Urothelium cell line (cell line): ENCODE measurements at places on chromosomes 4 and X.

DNA sequence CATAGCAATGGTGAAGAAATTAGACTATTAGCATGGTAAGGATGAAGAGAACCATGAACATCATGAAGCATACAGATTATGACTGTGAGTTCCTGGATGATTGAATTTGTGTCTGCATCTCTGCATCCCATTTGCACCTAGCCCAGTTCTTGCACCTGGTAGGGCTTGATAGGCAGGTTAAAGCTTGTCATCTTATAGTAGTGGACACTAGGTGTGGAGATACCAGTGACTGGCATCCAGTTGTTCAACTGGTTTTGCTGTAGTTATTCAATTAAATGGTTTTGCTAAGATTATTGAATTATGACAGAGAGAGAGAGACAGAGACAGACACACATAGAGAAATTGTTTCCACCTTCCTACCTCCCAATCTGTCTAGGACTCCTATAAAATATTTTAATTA, 5.0 kb downstream of the ADH7 start:
- no peak for DNase-seq

DNA sequence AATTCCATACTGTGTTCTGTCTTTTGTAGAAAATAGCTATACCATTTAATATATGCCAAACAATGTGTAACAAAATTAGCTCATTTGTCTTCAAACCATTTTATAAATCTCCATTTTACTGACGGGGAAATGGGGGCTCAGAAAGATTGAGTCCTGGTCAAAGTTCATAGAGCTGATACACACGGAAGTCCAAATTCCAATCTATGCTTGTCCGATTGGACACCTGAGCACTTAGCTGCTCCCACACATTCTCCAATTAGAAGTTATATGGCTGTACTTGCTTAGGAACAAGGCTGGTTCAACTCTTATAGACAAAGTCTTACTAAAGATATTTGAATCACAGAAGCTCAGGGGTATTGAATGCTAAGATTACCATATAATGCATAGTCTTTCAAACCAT, 185.2 kb downstream of the ANKRD50 start:
- DNase-seq, result no peak

DNA sequence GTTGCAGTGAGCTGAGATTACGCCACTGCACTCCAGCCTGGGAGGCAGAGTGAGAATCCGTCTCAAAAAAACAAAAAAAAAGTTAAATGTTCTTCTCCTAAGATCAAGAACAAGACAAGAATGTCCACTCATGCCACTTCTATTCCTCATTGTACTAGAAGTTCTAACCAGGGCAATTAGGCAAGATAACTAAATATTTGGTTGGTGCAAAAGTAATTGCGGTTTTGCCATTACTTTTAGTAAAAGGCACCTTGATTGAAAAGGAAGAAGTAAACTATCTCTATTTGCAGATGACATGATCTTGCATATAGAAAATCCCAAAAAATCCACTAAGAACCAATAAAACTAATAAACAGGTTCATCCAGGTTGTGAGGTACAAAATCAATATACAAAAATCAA, 24.0 kb upstream of the SLC7A3 start:
- DNase-seq, result no peak

DNA sequence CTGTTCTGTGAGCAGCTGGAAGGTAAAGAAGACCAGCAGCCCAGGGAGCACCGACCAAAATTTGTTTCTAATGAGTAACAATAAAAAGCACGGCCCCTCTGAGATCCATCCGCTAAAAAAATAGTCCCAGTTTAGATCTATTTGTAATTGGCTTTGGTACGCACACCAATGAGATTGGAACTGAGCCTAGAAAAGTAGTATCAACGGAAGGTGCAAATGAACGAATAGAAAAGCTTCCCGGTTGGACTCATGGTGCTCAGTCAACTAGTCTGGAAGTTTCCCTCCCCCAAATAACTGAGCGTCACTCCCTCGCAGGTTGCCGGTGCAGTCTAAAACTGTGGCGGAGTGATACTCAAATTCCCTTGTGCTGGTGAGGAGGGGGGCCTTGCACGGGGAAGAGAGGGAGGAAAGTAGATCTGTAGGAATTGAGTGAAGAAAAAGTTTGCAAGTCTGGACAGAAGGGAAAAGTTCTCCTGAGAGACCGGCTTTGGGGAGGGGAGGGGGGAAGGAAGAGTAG, at the start of gene COL4A5:
TSS of gene COL4A5 (plus strand) at position 413 of the 517 bp plus-strand sequence. CDS start 288 bp downstream, outside the sequence.
- peak; percentile 52 for DNase-seq

- peak; percentile 39 for DNase-seq
Measured at GRCh38 chr4:77500801-77501200, 104.8 kb upstream of the CXCL13 start.

DNA sequence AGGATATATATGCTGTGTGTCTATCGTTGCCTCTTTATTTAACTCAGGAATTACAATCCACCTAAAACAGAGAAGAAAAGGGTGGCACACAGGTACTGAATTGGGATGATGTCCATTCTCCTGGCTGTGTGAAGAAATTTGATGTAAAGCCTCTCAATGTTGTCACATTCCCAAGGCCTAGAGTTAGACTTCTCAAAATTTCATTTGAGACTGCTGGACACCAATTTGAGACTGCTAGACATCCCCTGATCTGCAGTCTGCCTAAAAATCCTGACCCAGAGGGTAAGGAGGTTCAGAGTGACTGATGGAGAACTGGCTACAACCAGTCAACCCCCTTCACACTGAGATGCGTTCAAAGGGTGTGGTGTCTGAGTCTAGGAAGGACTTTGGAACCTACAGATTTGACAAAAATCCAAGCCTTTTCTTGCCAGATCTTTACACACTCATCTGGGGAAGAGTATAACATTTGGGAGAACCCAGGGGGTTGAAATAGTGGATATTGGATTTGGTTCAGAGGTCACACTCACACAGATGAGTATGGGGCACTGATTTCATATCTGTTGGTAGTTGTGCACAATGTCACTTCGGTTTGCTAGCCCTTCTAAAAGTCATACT, 4.9 kb upstream of the PRDM8 start:
- no peak for DNase-seq

DNA sequence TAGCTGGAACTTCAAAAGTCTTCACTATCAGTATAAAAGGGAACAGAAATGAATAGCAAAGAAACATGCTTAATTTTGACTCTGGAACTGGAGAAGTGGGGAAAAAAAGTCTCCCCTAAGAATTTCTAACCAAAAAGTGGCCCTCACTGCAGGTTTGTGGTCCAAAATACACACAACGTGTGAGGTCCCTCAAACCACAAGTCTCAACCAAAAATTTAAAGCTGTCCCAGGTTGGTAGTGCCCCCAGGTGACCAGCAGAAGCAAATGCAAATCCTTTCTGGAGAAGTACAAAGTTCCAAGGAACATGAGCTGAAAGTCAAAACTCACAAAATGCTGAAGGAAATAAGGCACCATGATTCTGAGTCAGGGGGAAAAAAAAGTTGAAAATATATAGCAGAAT, 23.6 kb upstream of the VAMP7 start:
- peak; percentile 33 for DNase-seq

DNA sequence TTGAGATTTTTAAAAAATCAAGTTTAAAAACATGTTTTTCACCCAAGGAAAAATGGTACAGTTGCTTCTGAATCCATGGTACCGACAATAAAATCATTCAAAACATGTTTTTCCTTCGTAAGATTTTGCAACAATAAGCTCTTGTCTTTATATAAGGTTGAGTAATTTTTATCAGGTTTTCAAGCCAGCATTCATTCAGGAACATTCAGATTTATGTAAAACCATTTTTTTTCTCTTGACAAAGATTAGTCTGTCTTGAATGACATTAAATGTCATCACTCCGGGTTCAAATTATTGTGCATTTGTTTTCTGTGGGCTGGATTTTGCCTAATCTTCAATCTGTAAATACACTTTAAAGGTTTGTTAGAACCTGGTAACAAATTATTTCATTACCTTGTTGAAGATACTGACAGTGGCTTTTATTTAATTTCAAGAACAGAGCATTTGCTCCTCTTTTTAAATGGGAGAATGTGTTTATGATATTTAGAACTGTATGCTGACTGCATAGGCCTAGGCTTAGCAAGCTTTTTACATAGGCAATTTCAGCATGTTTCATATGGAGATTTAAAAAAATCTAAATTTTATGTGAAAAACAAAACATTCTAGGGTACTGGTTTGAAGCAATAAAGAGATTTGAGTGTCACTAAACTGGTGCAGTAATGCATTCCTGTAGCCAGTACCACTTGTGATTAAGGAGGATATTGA, 336.4 kb upstream of the HAND2 start:
- DNase-seq, result no peak

GRCh38 chrX:16162391-16162790, 4.9 kb upstream of the MAGEB17 start:
- no peak for DNase-seq

DNA sequence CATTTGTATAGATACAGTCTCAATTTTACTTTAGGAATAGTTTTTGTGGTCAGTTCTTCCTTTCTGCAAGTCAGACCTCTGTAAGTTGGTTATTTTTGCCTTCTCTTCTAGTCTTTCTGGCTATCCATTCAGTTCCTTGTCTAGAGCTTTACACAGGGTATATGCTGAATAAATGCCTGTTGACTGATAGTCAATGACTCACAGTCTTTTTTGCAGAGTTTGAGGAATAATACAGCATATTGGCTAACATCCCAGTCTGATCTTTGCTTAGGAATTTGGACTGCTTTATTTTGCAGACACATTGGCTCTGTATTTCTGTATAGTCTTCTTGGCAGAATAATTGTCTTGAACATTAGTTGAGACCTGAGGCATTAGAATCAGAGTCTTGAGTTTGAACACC, 132.4 kb downstream of the MAGEC1 start:
- DNase-seq, result no peak

- no peak for DNase-seq
Measured at GRCh38 chr4:113575401-113575800, 186.1 kb downstream of the CAMK2D start.

DNA sequence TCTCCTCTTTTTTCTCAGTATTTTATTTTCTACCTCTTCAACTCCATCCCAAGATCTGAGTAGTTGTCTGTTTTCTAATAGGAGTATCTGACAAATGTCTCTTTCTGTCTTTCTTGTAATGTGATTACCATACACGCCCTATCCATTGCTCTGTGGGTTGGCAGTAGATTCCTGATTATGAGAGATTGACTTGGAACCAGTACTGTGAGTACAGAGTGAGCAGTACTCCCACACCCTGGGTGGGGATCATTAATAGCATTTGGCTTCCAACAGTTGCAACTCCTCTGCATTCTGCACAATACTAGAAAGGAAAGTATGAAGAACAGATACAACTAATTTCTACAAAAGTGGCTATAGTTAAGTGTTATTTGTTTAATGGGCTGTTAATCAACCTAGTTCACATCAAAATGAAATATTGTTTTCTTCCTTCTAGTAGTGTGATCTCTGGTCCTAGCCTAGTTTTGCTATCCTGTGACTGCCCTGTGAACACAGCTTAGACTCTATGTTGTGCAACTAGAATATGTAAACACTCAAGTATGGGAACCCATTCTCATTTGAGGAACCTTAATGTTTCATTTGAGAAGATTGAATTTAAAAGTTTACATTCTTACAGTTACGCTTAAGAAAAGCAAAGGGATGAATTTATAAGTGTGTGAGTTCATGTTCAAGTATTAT, 112.9 kb downstream of the PTPN13 start:
- DNase-seq, result no peak

DNA sequence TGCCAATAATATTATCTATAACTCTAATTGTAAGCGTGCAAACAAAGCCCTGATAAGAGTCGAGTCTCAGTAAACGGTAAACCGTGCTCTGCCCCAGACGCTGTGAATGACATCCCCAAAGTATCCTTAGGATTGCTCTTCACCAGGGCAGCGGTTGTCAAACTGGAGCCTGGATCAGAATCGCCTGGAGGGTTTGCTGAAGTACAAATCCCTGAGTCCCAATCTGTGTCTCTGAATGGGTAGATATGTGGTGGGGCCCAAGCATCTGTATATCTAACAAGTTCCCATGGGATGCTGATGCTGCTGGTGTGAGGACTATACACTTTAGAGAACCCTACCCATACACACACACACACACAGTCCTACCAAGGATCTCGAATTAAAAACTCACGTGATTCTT, 813 bp upstream of the APBB2 start:
- DNase-seq, result no peak

- peak; percentile 62 for DNase-seq
Measured at GRCh38 chr4:84389406-84389805, 109.7 kb downstream of the NKX6-1 start.

- DNase-seq, result peak; percentile 83
Measured at GRCh38 chrX:45710081-45710801, 509.6 kb upstream of the DIPK2B start.

- DNase-seq, result peak; percentile 3
Measured at GRCh38 chrX:151488677-151489076, 74.8 kb upstream of the PASD1 start.
